ENCODE measurements at places on chromosomes 12 and 14. TPM values are rescaled to one million over a fixed set of nuclear protein-coding genes. Genes with fewer than 3 reads are reported as not detected.

DNA sequence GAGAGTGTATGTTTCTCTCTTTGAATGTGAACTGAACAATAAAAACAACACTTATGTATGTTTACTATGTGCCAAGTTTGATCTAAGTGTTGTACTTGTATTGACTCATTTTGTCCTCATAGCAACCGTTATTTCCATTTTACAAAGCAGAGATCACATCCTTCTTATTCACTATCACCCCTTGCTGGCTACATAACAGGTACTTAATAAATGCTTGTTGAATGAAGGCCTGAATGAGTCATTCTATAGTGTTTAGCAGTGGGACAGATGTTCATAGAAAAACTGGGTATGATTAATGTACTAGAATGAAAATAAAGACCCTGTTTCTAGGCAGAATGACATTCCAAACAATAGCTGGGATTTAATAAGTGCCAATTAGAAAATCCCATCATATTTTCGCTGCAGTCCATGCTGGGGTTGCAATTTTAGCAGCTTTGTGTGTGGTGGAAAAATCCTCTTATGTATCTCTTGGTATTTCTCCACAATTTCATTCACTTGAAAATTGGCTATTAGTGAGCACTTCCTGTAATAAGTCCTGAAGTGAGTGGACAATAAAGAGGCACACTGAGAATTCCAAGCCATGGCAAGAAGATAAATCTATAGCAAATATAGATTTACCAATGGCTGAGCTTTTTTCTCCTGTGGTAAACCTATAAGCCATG, 86.0 kb downstream of the FAR2 start:
- no peak for DNase-seq
- H3K36me3 ChIP-seq: no peaks in the 10 kb centered on the region
- no peak overlapping the region for H3K27ac ChIP-seq
- H3K27me3 ChIP-seq: no peaks in the 10 kb centered on the region

GRCh38 chr14:75784314-75784686, 123.3 kb downstream of the TTLL5 start:
- no peak overlapping the region for H3K4me3 ChIP-seq
- H3K27me3 ChIP-seq: no peaks in the 10 kb centered on the region
- no peak for DNase-seq

GRCh38 chr14:93775744-93776143, 12.5 kb downstream of the PRIMA1 start:
- H3K4me3 ChIP-seq: no peak overlapping the region
- H3K27me3 ChIP-seq: no peaks in the 10 kb centered on the region
- H3K27ac ChIP-seq: no peak overlapping the region
- no peak for DNase-seq
- no peaks in the 10 kb centered on the region for H3K36me3 ChIP-seq
- no peaks in the 10 kb centered on the region for H3K4me1 ChIP-seq

DNA sequence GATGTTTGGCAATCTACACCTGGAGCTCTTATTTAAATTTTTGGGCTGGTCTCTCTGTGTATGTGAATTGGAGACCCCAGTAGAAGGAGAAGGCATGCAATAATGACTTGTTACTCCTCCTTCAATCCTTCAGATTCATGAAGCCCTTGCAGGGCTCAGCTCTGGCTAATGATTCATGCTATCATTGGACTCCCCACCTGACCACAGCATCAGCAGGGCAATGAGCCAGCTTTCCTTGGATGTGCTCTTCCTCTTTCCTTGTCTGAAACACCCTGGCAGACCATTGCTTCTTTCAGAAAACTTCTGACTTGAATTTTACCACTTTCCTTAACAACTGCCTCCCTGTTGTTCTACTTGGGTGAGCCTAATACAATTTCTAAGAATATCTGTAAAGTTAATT, 1019.2 kb downstream of the AACS start:
- H3K27ac ChIP-seq: no peak overlapping the region
- no peaks in the 10 kb centered on the region for H3K27me3 ChIP-seq
- no peak for DNase-seq
- H3K4me3 ChIP-seq: no peak overlapping the region
- H3K4me1 ChIP-seq: no peaks in the 10 kb centered on the region

DNA sequence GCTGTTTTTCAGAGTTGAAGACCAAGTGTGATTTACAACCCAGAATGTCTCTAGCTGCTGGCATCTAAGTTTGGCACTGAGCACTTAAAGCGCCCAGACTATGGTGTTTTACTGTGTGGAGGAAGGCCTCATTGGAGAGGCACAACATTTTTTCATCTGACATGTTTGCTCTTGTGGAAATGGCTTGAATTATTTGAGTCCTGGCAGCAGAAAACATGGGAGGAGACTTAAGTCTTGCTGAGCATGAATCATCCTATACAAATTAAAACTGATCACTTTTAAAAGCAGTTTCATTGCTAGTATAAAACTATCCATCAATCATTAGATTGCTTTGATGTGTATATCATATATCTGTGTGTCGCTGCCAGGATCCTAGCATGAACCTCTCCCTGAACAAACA, 85.9 kb upstream of the REP15 start:
- H3K4me3 ChIP-seq: no peak overlapping the region
- DNase-seq: no peak
- H3K36me3 ChIP-seq: no peaks in the 10 kb centered on the region
- no peak overlapping the region for H3K27ac ChIP-seq
- H3K4me1 ChIP-seq: no peaks in the 10 kb centered on the region

Gene ZBTB42
- total RNA-seq: 5.4 TPM

Gene LRRK2
- total RNA-seq: not detected

Gene ADAMTS20
- total RNA-seq: not detected

Gene MRPS35
- total RNA-seq: 54.0 TPM

Measured in activated T-helper 2 cell treated with anti-CD3 and anti-CD28 coated beads, Interferon-gamma antibody, Interleukin-2, Interleukin-4, amounts not matched to agents 10 μg/mL and 5 μg/mL and 100 μg/mL, durations not matched to agents 14 hours and 24 hours and 36 hours (primary cell).